ENCODE measurements at places on chromosomes 1 and 21. TPM values are rescaled to one million over a fixed set of nuclear protein-coding genes. Genes with fewer than 3 reads are reported as not detected.

The IGFN1 gene
- under 0.01 TPM for total RNA-seq

The SIK1 gene
- total RNA-seq: under 0.01 TPM

The OR2L2 gene
- under 0.01 TPM for total RNA-seq

The NMNAT1 gene
- 15.4 TPM for total RNA-seq

The CBR1 gene
- 185 TPM for total RNA-seq

The COL6A2 gene
- total RNA-seq: 1,217 TPM

The RAB3B gene
- 1.2 TPM for total RNA-seq

The RHD gene
- not detected for total RNA-seq

The CD1D gene
- total RNA-seq: under 0.01 TPM

The VASH2 gene
- total RNA-seq: under 0.01 TPM

The MYCL gene
- total RNA-seq: 0.12 TPM

The IVL gene
- total RNA-seq: not detected

The PTGS2 gene
- total RNA-seq: 32.6 TPM

The GPR3 gene
- 0.19 TPM for total RNA-seq

The CASQ2 gene
- total RNA-seq: not detected

The C1orf185 gene
- not detected for total RNA-seq

The BARHL2 gene
- total RNA-seq: not detected

The ESPN gene
- total RNA-seq: not detected

The ASPM gene
- total RNA-seq: 32.5 TPM

The OSBPL9 gene
- total RNA-seq: 73.4 TPM

The MCOLN3 gene
- 3.4 TPM for total RNA-seq

The SLC2A5 gene
- 0.62 TPM for total RNA-seq
